Effector memory CD4-positive, alpha-beta T cell (primary cell): ENCODE measurements at places on chromosomes 12 and 14.

- no peak overlapping the region for H3K27ac ChIP-seq
- no peaks in the 10 kb centered on the region for H3K27me3 ChIP-seq
- no peak for DNase-seq
- H3K36me3 ChIP-seq: no peaks in the 10 kb centered on the region
- H3K4me1 ChIP-seq: peaks cover 2% of the 10 kb centered on the region
- H3K4me3 ChIP-seq: no peak overlapping the region
These were observed 142.6 kb downstream of the GPHN start for GRCh38 chr14:66650491-66650911.

GRCh38 chr12:65655074-65655493 lies 169.2 kb upstream of the HMGA2 start:
- no peak overlapping the region for H3K4me3 ChIP-seq
- H3K36me3 ChIP-seq: no peaks in the 10 kb centered on the region

DNA sequence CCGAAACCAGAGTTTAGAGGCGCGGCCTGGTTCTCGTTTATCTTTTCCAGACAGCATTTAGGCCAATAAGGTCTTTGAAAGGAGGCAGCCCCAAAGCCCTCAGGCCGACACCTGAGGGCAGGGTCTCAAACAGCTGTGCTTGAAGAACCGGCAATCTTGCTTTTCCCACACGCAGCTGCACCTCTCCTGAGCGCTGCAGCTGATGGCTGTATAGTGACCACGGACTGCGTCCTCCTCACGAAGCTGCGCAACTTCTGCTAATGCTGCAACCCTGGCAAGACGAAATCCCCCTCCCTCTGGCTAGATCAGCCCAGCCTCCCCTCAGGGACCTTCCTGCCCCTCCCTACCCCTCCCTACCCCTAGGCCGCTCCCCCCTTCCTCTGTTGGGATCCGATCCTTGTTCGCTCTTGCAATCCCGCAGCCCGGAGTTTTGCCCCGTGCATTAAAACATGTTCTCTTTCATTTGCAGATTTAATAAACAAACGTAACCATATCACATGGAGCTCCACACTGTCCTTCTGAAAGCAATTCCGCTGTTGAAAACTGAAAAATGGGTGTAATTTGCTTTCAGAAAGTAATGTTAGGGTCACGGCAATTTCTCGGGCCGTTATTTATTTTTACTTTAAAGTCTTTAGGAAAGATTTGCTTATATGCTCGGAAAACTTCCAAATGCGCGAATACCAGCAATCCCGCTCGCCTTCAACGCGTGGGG lies 4.8 kb upstream of the PAX9 start:
- no peak overlapping the region for H3K4me3 ChIP-seq
- no peak overlapping the region for H3K27ac ChIP-seq
- H3K27me3 ChIP-seq: peaks cover 70% of the 10 kb centered on the region
- no peaks in the 10 kb centered on the region for H3K36me3 ChIP-seq
- DNase-seq: no peak

DNA sequence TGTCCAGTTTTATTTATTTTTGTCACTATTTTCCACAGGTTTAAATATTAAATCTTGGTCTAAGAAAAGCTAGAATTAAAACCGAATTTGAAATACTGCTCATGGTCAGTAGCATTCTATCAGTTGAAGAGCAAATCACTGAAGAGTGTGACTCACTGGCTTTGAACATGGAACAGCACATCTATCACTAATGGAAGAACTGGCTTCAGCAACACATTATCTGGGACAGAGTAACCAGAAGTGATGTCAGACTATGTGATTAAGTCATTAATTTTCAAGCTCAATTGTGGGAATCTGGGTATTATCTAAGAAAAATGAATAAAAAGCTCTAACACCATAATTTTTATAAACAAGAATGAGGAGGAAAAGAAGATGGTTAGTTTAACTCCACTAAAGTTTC lies 527.5 kb downstream of the TMTC2 start:
- no peak overlapping the region for H3K27ac ChIP-seq
- DNase-seq: no peak
- H3K4me3 ChIP-seq: no peak overlapping the region
- no peaks in the 10 kb centered on the region for H3K36me3 ChIP-seq
- no peaks in the 10 kb centered on the region for H3K4me1 ChIP-seq
- H3K27me3 ChIP-seq: no peaks in the 10 kb centered on the region

DNA sequence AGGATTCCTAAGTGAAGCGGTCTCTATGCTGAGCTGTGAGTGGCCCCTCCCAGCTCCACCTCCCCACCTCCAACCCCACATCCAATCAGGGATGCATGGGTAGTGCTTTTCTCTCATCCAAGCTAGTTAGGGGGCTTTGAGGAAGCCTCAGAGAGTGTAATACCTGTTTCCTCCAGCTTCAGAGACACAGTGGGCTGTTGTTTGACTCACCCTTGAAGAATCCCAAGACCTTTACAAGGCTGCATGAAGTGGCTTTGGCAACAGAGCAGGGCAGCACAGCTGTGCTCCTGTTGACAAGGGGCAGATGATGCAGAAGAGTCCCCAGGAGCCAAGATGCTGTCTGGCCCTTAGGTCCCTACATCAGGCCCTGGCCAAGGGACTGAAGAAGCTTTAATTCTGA lies 27.1 kb upstream of the CLMN start:
- H3K4me1 ChIP-seq: no peaks in the 10 kb centered on the region
- no peak overlapping the region for H3K4me3 ChIP-seq
- no peak overlapping the region for H3K27ac ChIP-seq
- H3K36me3 ChIP-seq: no peaks in the 10 kb centered on the region
- no peaks in the 10 kb centered on the region for H3K27me3 ChIP-seq

- no peak for DNase-seq
- H3K27ac ChIP-seq: no peak overlapping the region
- no peaks in the 10 kb centered on the region for H3K4me1 ChIP-seq
- no peaks in the 10 kb centered on the region for H3K27me3 ChIP-seq
- H3K36me3 ChIP-seq: no peaks in the 10 kb centered on the region
These were observed 137.9 kb upstream of the ARID2 start for GRCh38 chr12:45591635-45592034.

DNA sequence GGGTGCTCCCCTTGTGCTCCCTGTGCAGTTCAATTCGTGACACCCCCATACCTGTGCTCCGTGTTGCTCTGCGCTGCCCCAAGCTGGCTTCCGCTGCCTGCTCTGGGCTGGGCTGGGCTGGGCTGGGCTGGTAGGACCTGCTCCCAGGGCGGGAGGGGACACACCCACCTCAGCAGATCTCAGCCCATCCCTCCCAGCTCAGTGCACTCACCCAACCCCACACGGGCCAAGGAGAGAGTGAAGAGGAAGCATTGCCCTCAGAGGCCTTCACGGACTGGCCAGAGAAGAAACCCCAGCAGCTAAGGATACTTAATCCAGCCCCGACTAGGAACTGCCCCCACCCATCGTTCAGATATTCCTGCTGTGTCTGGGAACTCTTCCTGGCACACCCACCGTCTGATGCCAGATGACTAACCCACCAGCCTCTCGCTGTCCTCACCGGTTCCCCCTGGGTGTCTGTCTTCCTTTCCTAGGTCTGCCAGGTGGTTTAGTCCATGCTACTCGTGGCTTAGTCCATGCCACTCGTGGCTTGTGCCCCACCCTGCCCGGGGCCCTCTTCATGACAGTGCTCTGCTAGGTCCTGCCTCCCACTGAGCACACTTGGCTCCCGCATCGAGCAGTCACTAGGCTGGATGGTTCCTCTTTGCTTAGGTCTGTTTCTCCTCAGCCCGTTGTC lies at the start of gene LPAR5:
TSS of gene LPAR5 (minus strand) at position 104 of the 676 bp plus-strand sequence. CDS start 14,711 bp downstream, outside the sequence.
- no peak for DNase-seq
- no peaks in the 10 kb centered on the region for H3K27me3 ChIP-seq
- H3K4me3 ChIP-seq: peak within 1 kb of the TSS; percentile 29
- H3K27ac ChIP-seq: peak within 1 kb of the TSS; percentile 46
- H3K36me3 ChIP-seq: no peaks in the 10 kb centered on the region

DNA sequence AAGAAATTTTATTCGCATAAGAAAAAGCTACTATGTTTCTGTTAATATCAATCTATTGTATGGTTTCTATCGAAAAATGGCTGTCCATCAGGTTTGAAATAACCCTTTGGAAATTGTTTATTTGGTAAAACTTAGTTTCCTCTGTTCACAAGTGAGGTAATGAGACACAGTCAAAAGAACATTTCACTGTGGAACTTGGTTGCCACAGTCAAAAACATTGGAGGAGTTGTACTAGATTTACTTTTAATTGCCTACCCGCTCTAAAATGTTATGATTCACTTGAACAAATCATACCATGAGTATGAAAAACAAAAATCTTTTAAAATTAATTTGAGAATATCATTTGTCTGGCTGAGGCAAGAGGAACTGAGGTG lies 46.5 kb downstream of the ITPR2 start:
- DNase-seq: no peak
- H3K4me3 ChIP-seq: no peak overlapping the region
- no peak overlapping the region for H3K27ac ChIP-seq
- H3K36me3 ChIP-seq: peaks cover 4% of the 10 kb centered on the region

GRCh38 chr12:60197589-60197988 lies 601.8 kb downstream of the SLC16A7 start:
- DNase-seq: no peak
- no peak overlapping the region for H3K27ac ChIP-seq
- H3K4me1 ChIP-seq: no peaks in the 10 kb centered on the region
- H3K4me3 ChIP-seq: no peak overlapping the region

DNA sequence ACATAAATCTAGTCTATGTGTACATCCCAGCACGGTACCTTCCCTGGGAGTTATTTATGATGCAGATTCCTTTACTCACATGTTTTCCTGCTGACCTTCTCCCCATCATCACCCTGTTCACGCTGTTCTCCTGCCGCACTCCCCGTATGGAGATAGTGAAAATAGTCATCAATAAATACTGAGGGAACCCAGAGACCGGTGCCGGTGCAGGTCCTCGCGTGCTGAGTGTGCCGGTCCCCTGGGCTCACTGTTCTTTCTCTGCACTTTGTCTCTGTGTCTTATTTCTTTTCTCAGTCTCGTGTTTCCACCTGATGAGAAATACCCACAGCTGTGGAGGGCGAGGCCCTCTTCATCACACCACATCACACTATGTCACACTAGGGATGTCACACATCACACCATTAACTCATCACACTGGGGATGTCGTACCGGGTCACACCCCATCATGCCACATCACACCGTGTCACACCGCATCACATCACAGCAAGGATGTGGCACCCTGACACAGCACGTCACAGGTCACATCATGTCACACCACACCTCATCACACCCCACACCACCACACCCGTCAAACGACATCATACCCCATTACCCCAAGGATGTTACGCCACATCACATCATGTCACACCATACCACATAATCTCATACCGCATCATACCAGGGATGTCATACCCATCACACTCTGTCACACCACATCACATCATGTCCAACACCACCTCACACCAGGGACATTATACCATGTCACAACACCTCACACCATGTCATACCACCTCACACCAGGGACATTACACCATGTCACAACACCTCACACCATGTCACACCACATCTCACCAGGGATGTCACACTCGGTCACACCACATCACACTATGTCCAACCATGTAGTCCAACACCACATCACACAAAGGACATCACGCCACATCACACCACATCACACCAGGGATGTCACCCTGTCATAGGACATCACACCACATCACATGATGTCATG lies 207.0 kb downstream of the TMEM121 start:
- no peaks in the 10 kb centered on the region for H3K4me1 ChIP-seq
- no peak overlapping the region for H3K4me3 ChIP-seq
- H3K27me3 ChIP-seq: no peaks in the 10 kb centered on the region
- no peak overlapping the region for H3K27ac ChIP-seq

DNA sequence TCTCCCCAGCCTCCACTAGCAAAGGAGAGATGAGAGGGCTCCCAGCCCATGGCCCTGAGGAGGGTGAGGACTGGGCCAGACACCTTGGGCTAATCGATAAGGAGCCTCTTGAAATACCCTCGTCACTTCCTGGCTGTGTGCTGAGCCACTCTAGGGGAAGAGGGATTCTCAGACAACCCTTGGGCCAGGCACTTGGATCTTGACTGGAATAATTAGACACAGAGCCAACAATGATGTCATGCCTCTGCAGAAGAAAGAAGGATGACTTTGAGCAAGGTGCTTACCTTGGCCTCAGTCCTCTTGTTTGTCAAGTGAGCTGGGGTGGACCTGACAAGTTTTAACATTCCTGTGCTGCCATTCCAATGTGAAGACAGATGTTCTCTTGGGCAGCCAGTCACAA lies 83.1 kb downstream of the LRRC74A start:
- H3K27ac ChIP-seq: no peak overlapping the region
- DNase-seq: no peak
- no peak overlapping the region for H3K4me3 ChIP-seq
- peaks cover 30% of the 10 kb centered on the region for H3K4me1 ChIP-seq
- no peaks in the 10 kb centered on the region for H3K36me3 ChIP-seq

GRCh38 chr14:99073431-99073830 lies 198.6 kb downstream of the BCL11B start:
- no peaks in the 10 kb centered on the region for H3K36me3 ChIP-seq
- no peak overlapping the region for H3K27ac ChIP-seq
- no peaks in the 10 kb centered on the region for H3K27me3 ChIP-seq
- DNase-seq: no peak
- no peaks in the 10 kb centered on the region for H3K4me1 ChIP-seq
- H3K4me3 ChIP-seq: no peak overlapping the region

DNA sequence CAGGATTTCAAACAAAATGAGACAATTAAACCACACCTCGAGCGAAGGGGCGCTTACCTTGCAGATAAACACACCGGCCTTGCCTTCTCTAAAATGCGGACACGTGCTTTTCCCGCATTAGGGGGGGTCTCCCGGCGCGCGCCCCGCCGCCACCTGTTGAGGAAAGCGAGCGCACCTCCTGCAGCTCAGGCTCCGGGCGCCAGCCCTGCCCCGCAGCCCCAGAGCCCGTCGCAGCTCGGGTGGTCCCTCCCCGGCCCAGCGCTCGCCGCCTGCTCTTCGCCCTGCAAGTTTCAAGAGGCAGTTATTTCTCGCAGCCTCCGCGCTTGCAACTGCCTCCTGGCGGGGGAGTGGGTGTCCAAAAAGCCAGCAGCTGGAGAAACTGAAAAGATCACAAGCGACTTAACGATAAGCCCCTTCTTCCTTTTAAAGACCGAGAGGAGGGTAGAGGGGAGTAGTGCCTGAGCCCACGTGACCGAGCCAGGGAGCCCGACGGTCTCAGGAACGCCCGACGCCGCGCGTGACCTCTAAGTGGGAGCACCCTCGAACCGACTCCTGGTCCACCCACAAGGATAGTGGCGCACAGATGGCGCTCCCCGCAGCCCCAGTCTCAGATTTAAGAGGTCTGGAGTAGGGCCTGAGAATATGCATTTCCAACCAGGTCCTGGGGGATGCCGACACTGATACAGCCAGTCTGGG lies at the start of gene ESR2:
TSS of gene ESR2 (minus strand) at position 396 of the 696 bp plus-strand sequence. CDS start 11,386 bp downstream, outside the sequence.
- H3K4me1 ChIP-seq: peaks cover 4% of the 10 kb centered on the region
- no peaks in the 10 kb centered on the region for H3K27me3 ChIP-seq
- H3K36me3 ChIP-seq: no peaks in the 10 kb centered on the region
- no peak within 1 kb of the TSS for H3K27ac ChIP-seq
- no peak for DNase-seq

GRCh38 chr14:71441126-71441525 lies 491.1 kb upstream of the RGS6 start:
- no peak overlapping the region for H3K4me3 ChIP-seq
- DNase-seq: no peak
- no peaks in the 10 kb centered on the region for H3K4me1 ChIP-seq
- no peak overlapping the region for H3K27ac ChIP-seq
- H3K36me3 ChIP-seq: no peaks in the 10 kb centered on the region

- no peaks in the 10 kb centered on the region for H3K36me3 ChIP-seq
- no peaks in the 10 kb centered on the region for H3K27me3 ChIP-seq
- H3K4me3 ChIP-seq: no peak overlapping the region
These were observed 10.9 kb upstream of the PTGER2 start for GRCh38 chr14:52303236-52303635.
